ENCODE measurements at places on chromosomes 5 and 9.

DNA sequence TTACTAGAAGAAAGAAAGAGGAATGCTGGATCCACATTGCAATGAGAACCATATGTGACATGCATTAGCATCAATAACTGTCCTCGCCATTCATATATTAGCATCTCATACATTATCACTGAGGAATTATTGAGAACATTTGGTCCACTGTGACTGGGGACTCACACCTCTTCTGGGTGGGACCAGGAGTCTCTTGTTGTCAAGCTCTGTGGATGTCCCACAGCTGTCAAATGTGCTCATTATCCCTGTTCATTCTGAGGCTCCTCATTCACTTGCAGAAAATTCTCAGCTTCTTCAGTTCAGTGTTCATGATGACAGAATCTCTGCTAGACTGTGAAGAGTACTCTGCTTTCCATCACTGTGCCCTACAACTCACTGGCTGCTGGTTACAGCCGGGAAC, 109.4 kb downstream of the PJA2 start:
- no peak for DNase-seq

GRCh38 chr5:132458226-132458560, 32.4 kb downstream of the IRF1 start:
- peak; percentile 58 for DNase-seq

- DNase-seq = peak; percentile 35
These were observed 7.7 kb downstream of the CA9 start for GRCh38 chr9:35681341-35682002.

GRCh38 chr9:2281031-2281802, 266.1 kb downstream of the SMARCA2 start:
- peak; percentile 20 for DNase-seq

- DNase-seq = no peak
These were observed 35.6 kb upstream of the NIM1K start for GRCh38 chr5:43156388-43156787.

DNA sequence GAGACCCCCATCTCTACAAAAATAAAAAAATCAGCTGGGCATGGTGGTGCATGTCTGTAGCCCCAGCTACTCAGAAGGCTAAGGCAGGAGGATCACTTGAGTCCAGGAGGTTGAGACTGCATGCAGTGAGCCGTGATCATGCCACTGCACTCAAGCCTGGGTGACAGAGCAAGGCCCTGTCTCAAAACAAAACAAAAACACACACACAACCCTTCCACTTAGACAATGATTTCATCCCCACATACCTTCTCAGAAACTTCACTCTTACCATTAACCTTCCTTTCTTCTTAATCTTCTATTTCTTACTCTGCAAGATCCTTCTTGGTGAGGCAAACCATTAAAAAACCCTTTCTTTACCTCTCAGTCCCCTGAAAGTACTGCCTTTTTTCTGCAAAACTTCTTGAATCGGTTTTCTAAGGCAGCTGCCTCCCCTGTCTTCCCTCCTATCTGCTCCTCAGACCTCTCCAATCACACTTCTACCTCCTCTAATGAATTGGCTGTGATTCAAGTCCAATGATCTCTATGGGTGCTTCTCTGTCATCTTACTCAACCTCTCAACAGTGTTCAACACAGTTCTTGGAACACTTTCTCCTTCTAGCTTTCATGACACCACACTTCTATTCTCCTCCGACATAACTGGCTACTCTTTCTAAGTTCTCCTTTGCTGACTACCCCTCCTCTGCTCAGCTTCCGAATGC, 47.3 kb downstream of the PFDN1 start:
- DNase-seq = no peak

- DNase-seq = no peak
These were observed 262.7 kb upstream of the KLF9 start for GRCh38 chr9:70677055-70677735.

GRCh38 chr5:139293202-139293506, 386 bp upstream of the MATR3 start:
- no peak for DNase-seq

DNA sequence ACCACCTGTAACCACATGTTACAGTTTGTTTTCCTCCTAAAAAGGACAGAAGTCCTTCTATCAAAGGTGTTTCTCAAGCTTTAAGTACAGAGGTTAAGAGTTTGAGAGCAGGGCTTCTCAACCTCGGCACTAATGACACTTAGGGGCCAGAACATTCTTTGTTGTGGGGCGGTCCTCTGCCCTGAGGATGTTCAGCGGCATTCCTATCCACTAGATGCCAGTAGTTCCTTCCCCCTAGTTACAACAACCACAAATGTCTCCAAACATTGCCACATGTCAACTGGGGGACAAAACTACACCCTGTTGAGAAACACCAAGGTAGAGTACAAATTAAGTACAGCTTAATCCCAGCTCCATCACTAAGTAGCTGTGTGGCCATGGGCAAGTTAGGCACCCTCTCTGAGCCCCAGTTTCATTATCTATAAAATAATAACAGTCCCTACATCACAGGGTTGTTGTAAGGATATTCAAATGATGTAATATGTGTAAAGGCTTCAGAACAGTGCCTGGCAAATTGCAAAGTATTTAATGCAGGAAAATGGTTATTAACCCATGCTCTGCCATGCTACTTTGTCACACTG, 44.6 kb downstream of the PIP5K1B start:
- DNase-seq = no peak

GRCh38 chr9:135961811-135962695, 880 bp upstream of the UBAC1 start:
- DNase-seq = no peak

DNA sequence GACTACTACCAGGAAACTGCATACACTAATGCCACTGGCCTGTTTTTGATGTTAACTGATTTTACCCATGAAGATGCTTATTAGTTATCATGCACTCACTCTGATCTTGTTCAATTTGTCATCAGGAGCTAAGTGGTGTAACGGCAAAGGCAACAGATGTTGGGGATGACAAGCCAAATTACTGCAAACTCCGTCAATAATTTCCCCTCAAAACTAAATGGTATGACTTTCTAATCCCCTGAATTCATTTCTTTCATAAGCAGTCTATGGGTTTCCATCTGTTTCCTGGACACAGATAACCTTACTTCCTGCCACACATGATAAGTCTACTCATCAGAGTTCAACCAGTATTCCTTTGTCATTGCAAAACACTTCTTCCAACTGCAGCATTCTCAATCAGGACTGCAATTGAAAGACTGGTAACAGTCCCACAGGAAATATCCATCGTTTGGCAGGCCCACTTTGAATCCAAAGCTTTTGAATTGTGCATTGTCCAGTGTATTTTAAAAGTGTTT, 96.2 kb upstream of the SMC2 start:
- DNase-seq = no peak

DNA sequence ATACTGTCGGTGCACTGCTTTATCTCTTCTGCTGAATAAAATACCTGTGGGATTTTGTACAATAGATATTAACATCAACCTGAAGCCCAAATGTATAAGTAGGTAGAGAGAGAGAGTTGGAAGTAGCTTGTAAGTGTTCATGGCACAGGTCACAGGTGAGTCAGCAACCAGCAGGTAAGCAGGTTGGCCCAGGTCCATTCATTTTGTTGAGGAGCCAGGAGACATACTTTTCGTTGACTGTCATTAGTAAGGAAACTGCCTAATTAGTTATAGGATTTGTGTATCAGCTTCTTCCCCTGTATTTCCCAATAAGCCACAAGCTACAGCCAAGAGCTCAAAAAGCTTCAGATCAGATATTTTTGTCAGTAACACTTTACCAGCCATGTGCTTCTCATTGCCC, 650.8 kb downstream of the IRX1 start:
- DNase-seq = no peak

DNA sequence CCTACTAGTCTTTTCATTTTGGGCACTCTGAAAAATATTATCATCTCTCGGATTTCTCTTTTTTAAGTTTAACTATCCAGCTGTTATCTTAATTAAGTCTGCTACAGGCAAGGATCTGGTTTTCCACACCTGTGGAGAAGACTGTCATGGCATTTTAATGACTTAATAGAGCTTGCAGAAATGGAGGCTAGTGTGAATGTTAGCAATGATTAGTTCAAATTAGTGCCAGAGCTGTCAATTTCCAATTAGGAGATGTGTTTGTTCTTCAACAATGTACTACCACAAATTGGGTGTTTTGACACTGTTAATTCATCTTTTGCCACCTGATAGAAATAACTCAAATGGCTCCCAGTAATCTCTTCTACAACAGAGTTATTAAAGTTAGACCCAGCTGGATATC, 2023.0 kb upstream of the CDH9 start:
- no peak for DNase-seq

All from fibroblast of skin of abdomen (primary cell).